ENCODE measurements at places on chromosomes 5 and 9.

- no peak for DNase-seq
These were observed 243.0 kb downstream of the PIK3R1 start for GRCh38 chr5:68458416-68459021.

- no peak for DNase-seq
These were observed 68.2 kb upstream of the SPTLC1 start for GRCh38 chr9:92183449-92183848.

DNA sequence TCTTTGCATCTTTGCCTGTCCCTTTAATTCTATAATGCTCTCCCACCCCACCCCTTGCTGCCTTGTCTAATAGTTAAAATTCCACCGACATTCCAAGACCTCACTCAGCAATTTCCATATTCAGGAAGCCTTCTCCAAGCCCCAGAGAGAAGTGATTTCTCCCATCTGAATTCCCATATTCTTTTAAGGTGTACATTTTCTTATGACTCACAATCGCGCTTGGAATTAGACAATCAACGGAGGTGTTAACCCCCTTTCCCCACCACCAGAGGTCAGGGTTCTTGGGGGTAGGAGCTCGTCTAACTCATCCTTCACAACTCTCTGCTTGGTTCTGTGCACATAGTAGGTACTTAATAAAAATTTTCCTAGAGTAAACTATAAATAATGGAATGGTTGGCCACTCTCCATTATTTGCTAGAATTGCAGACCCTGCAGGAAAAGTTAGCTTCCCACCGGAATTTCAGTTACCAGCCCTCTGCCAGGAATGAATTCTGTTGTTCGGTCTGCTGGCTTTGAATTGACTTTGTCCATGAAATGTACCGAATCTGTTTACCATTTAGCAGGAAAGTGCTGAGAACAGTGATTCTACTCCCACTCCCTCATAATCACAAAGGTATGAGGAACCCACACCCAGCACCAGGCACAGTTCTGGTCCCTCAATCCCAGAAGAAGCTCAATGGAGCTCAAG is 5.0 kb downstream of the KCNIP1 start:
- DNase-seq: no peak

DNA sequence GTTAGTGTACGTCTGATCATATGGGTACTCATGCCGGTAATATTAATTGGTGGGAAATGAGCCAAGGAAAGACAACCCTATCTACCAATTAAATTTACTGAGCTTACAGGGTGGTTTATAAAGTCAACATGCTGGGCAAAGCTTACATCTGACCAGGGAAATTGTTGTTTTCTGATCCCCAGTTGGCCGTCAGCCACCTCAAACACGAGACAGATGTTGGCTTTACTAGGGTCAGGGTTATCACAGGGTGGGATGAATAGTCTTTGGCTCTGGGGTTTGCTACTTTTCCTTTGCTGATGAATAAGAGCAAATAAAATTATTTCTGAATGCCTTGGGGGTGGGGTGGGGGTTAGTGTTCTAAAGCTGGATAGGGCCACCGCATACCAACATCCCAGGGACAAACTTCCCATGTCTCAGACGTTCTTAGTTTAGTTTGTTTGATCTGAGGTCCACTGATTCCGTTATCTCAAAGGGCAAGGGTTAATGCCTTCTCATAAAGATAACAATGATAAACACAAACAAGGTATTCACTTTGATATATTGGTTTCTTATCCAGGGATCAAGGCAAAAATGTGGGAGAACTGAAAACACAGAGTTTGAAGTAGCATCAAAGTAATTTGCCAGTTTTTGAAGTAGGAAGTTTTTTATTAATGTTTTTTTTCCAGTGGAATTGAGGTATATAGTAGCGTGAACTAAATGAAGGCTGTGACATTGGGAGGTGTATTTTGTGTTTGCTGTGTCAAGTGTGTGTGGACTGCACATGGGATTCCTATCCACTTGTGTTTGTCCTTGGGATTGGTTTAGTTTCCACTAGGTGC is 109.1 kb upstream of the RPS23 start:
- DNase-seq: no peak

DNA sequence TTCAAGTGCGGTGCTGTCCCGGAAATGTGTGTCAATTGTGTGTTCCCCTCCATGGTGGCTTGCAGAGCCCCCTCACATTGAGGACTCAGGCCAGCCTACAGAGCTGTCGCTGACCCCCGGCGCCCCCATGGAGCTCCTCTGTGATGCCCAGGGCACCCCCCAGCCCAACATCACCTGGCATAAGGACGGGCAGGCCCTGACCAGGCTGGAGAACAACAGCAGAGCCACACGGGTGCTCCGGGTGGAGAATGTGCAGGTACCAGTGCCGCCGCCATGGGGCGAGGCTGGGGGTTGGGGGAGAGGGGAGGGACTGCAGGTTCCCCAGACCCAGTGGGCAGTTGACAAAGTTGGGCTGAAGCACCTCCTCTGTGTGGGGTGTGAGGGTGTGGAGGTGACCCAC is 50.4 kb upstream of the ASS1 start:
- no peak for DNase-seq
